ENCODE measurements at places on chromosomes 11 and 22.

- no peak for DNase-seq
Observed at GRCh38 chr11:120561286-120561685, 49.7 kb downstream of the GRIK4 start.

- no peak for DNase-seq
Observed at GRCh38 chr22:27023591-27023990, 366.2 kb downstream of the MIAT start.

DNA sequence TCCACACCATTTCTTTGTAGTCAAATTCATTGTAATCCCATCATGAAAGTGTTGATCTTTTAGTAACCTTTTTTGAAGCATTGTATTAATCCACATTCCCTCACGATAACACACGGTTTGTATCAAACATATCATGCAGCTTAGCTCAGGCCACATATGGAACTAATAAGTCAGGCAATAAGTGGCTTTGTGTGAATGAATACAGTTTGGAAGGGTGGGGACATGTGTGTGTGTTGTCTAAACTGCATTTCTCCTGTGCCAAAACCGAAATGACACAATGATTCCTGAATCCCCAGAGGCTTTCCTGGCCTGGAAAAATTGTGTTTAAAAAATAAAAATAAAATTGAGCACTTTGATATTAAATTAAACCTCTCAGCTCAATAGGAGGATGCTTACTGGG is 98.3 kb downstream of the WNT11 start:
- DNase-seq = no peak

DNA sequence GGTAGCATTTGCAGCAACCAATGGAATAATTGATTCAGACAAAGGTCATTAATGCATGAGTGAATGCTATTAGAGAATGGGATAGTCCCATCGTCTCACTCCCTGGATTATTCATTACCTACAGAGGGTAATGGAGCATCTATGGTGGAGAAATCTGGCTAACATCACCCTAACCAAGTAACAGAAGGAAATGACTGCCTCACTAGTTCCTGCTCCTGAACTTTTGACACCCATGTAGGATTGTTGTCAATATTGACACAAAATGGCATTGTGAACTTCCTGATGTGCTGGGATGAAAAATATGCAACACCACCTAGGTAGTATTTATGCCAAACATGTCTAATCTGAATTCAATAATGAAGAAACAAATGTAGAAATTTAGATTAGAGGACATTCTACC is 44.0 kb upstream of the KIRREL3 start:
- DNase-seq = no peak

- DNase-seq = no peak
Observed at GRCh38 chr11:61706452-61707400, 26.5 kb downstream of the DAGLA start.

- DNase-seq = no peak
Observed at GRCh38 chr22:47134222-47134621, 371.8 kb downstream of the TBC1D22A start.

- no peak for DNase-seq
Observed at GRCh38 chr11:109196016-109196415, 226.0 kb upstream of the C11orf87 start.

DNA sequence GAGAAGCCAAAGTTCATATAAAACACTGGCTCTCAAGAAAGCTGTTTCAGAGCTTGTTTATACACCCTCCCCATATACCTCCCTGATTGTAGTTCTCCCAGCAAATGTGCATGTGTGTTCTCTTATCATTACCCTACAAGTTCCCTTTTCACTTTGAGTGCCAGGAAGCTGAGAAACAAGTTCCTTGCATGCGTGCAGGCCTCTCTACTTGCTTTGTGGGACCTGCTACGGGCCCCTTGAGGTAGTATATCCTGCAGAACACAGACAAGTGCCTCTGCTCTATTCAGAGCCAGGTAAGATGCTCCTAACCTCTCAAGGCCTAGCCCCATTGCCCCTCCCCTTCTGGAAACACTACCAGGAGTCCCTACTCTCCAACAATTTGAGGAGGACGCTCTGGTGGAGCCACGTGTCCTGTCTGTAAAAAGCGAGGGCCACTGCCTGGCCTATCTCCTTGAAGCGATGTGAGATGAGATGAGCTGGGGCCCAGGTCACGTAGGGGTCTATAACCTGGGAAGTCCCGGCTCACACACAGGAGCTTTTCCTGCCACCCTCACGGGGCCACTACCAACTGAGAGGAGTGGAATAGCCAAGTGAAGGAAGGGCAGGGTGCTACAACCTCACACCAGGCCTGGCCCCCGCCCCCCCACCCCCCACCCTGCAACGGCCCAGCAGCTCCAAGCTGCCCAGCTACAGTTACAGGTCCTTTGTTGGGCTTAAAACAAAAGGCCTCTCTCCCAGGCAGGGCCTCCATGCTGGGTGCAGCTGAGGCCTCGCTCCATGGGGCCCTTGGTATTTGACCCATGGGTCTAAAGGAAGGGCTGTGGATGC is 2.6 kb upstream of the ATP5MGL start:
- DNase-seq = no peak

- DNase-seq = no peak
Observed at GRCh38 chr11:106470230-106470629, 392.8 kb downstream of the AASDHPPT start.

GRCh38 chr11:134513585-134514120 is 101.6 kb upstream of the B3GAT1 start:
- no peak for DNase-seq

- no peak for DNase-seq
Observed at GRCh38 chr11:64638018-64638665, 47.1 kb downstream of the SLC22A12 start.

DNA sequence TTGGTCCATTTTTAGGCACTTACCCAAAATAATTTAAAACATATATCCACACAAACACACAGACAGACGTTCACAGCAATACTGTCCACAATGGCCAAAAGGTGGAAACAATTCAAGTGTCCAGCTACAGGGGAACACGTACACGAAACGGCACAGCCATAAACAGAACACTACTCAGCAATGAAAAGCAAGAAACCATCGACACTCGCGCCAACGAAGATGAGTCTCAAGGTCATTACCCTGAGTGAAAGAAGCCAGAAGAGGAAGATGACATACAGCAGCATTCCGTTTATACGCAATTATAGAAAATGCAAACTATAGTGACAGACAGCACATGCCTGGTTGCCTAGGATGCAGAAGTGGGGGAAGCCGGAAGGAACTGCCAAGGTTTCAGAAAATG is 13.4 kb upstream of the COMT start:
- DNase-seq = no peak

- DNase-seq = no peak
Observed at GRCh38 chr11:23314162-23314561, 453.9 kb upstream of the CCDC179 start.

GRCh38 chr11:15150507-15150906 is 35.8 kb downstream of the INSC start:
- DNase-seq = no peak

GRCh38 chr11:8015753-8016239 is 28.7 kb downstream of the EIF3F start:
- no peak for DNase-seq
